Caudate nucleus (tissue), 63 donors: ENCODE measurements at places on chromosomes 7 and 10.

DNA sequence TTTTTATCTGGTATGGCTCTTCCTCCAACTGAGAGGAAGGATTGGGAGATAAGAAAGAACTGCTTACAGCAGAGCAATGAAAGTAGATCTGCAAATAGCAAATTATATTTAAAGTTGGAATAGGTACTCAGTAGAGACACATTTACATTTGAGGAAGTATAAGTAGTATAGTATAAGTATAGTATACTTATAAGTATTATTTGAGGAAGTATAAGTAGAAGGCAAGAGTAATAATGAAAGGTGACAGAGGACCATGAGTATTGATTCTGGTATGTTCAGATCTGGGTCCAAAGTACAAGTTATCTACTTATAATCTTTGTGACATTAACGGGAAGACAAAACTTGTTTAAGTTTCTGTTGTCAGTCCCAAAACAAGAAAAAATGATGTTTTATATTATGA is 527.6 kb upstream of the SORCS1 start:
- DNase-seq = no peak

DNA sequence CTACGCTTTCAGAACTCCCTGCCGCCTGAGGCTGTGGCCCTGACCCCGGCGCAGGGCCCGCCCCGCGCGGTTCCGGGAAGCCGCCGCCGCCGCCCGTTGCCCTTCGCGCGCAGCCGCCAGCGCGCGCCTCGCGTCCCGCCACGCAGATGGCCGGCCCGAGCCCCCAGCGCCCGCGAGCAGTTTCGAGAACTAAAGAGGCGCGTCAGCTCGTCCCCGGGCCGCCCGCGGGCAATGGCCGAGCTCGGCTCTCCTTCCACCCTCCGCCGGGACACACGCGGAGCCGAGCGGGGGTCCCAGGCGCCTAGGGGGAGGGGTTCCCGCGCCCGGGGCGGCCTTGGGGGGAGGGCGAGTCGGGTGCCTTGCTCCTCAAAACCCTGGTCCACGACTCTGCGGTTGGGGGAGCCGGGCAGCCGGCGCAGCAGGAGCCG is 1.8 kb downstream of the HNRNPF start:
- peak; percentile 17 for DNase-seq

DNA sequence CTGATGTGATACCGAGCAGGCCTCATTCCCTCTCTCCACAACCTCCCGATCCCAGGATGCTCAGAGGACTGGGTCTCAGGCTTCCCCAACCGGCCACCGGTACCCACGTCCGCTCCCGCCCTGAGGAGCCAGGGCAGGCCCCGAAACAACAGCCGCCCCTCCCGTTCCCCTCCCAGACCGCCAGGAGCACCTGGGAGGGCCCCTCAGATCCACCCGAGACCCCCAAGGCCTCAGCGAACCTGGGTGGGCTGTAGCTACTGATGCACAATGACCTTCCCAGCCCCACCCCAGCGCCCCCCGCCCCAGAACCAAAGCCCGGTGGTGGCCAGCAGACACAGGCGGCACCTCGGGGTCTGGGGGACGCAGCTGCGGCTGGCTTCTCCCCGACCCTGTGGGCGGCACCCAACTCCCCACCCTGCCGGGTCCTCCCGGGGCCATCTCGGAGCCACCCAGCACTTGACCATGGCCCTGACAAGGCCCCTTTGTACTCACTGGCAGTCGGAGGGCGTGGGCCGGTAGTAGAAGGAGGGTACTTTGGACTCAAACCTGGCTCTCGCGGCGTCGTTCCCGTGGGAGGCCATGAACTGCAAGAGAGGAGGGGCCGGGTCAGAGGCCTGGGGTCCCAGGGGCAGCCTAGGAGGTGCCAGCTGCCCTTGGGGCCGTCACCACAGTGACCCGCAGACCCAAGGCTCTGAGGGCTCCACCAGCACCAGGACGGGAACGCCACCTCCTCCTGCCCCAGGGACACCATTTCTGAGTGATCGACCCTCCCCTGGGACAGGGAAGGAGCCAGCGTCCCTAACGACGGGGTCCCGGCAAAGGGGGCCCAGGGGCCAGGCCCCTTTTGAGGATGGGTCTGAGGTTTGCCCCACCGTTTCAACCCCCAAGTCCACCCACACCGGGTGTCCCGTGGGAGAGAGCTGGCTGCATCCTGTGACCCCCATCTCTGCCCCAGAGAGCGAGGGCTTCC is 28.1 kb downstream of the ADAP1 start:
- no peak for DNase-seq

DNA sequence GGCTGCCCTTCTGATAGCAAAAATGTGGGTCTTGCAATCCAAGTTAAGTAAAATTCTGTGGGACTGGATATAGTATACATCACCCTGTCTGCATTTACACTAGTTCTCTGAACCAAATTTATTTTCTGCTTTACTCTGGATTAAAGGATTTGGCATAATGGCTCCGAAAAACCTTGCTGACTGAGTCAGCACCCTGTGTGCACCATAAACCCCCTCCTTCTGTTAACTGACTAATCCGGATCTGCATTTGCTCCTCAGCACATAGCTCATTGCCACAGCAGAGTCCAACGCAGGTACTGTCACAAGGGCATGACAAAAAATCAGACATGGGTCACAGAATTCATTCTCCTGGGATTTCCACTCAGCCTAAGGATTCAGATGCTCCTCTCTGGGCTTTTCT is 1.3 kb downstream of the OR2A5 start:
- no peak for DNase-seq

DNA sequence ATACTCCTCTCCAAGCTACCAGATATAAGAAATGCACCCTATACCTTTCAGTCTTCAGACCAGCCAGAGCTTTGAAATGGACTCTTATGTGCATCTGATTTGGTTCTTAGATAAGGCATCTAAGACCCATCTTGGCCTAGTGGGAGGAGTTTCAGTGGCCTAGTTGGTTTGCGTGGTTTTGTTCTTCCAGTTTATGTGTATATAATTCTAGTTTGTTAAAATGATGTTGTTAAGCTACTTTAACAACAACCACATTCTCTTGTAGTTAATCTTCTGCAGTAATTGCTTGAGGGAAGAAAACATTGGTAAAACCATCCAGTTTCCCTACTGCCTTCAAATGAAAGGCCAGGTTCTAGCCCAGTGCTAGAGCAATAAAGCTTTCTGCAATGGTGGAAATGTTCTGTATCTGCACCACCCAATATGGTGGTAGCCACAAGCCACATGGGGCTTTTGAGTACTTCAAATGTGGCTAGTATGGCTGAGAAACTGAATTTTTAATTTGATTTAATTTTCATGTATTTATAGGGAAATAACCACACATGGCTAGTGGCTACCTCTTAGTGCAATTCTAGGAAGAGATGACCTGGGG is 66.3 kb downstream of the KLHDC10 start:
- no peak for DNase-seq

GRCh38 chr7:129642871-129643549 is 31.5 kb downstream of the NRF1 start:
- no peak for DNase-seq

DNA sequence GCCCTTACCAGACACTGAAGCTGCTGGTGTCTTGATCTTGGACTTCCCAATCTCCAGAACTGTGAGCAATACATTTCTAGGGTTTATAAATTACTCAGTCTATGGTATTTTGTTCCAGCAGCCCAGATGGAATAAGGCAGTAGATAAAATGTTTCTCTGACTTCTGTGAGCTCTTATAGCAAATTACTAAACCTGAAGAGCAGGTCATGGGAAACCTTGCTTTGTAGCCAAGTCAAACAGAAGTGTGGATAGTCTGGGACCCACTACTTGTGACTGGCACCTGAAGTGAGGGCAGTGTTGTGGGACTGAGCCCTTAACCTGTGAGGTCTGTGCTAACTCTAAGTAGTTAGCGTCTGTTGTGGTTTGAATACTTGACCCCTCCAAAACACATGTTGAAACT is 4.6 kb upstream of the TBRG4 start:
- DNase-seq = no peak

DNA sequence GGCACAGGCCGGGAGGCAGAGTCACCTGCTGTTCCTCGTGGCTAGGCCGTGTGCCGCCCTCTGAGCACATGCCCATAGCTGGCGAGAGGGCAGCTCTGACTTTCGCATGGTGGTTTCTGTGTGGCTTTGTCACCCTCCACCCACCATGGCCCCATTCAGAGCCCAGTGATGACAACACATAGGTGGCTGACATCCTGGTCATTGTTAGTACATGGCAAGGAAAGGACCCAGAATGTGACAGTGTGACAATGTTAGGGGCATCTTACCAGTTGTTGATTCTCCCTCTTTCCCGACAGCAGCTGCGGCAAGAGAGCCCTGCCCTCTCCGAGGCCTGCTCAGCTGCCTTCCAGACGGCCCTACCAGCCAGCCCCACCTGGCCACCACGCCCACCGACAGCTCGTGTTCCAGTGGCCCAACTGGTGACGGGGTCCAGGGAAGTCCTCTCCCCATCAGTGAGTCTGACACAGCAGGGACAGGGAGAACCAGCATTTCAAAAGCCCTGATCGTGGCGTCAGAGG is 52.2 kb downstream of the ZNF467 start:
- no peak for DNase-seq

DNA sequence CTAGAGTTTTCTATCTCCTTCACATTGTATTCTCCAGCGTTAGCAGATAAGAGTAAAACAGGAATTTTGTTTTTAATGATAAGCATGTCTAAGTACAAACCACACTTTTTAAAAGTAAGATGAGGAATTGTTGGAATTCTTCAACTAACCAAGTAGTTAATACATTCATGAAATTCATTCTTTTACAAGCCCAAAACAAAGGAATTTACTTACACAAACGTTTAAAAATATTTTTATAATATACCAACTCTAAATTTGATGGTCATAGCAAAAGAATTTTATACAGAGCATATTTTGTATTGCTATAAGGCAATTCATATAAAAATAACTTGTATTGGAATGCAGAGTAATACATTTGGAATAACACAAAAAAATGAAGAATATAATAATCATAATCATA is 51.3 kb downstream of the TWIST1 start:
- DNase-seq = no peak

DNA sequence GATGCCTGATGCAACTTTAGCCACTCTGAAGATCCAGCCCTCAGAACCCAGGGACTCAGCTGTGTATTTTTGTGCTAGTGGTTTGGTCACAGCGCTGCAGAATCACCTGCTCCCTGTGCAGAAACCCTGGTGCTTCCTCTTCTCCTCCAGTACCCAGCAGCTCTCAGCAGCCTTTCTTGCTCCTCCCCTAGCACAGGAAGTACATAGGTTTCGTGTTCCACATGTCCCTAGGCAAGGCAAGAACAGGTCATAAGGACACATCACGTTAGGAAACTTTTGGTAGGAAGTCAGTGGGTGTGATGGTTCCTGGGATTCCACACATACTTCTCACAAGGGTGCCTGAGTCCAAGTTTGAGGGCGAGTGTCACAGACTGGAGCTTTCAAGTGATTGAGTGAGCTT is 167.9 kb upstream of the PRSS1 start:
- no peak for DNase-seq

DNA sequence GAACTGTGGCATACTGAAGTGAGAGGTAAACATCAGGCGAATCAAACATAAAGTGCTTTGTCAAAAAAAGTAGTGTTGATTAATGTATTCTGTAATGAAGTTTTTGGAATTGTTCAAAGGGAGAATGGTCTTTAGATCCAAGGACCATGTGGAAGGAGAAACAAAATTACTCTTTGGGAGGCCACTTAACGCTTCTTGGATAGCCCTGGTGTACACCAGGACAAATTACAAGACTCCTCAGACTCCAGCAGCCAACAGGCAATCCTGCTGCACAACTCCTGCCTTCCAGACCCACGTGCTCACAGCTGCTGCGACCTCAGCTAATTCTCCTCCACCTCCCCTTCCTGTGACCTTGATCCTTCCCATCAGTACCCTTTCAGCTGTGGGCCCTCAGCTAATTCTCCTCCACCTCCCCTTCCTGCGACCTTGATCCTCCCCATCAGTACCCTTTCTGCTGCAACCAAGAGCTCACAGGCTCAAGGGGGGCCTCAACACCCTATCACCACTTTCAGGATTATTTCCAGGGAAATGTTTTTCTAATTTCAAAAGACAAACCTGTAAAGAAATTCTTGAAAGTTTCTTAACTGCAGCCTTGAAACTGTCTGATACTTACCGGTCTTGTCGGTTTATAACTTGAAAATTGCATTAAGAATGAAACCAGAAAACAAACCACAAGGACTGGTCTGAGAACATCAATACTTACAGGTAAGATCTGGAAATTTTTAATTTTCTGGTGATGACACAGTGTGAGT is 29.7 kb upstream of the DDC start:
- no peak for DNase-seq

DNA sequence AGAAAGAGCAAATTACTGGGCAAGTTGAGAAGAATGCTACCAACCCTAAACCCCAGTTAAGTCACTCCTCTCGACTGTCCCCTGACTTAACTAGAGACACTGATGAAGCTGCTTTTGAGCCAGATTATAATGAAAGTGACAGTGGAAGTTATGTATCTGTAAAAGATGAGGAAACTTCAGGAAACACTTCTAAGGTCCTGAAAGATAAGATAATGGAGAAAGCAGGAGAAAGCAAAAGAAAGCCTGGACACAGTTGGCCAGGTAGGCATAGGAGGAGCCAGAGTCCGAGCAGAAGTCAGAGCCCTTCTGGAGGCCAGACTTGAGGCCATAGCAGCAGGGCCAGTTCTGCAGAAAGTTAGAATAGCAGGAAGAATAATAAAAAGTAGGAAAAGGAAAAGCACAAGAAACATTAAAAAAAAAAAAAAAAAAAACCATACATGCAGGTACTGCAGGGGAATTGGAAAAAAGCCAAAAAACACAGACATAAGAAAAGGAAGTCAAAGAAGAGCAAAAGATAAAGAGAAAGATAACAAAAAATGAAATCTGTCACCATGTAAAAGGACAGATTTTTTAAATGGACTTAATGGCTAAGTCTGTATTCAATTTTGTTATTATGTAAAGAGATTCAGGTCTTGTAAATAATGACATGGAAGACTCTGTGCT is 101.0 kb upstream of the KCNMA1 start:
- no peak for DNase-seq

- no peak for DNase-seq
Measured at GRCh38 chr7:65962033-65962432, 20.0 kb downstream of the GUSB start.

DNA sequence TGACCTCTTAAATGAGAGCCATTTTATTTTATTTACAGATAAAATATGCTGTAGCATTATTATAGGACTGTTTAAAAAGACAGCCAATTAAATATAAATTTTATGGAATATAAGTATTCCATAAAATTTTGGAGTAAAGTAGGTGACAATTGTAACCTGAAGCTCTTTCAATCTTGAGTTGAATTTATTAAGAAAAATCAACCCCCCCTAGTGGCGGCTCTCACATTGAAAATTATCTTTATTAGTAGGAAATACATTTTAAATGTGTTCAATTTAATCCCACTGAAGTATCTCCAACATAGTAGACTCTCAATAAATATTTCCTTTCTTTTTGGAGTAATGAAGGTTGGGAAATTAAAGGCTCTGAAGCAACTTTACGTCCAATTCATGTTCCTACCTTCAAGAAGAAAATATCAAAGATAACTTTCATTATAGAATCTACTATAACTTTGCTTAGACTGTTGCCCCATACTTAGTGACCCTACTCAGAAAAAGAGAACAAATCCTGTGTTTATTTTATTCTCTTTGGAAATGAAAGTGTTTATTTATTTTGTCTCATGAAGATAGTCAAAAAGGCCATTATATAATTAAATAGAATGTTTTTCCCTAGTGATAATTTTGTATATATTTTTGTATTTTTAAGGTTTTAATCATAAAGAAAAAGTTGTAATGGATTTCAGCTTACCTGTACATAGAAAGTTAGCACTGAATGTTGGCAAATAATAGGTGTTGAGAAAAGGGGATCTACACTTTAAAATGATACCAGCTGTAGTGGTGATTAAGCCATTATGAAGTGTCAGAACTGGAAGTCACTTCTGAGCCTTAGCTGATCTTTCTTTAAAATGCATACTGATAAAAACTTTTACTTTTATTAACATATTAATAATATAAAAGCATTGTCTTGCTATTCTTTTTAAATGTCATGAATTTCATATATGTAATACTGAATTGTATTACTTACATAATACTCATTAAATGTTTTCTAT is 3.3 kb downstream of the AHR start:
- DNase-seq = no peak
